ENCODE measurements at places on chromosomes 3 and 15. TPM values are rescaled to one million over a fixed set of nuclear protein-coding genes. Genes with fewer than 3 reads are reported as not detected.

The GUCA1C gene
- not detected for polyA plus RNA-seq

The SLC27A2 gene
- not detected for polyA plus RNA-seq

The EPHB1 gene
- 0.30 TPM for polyA plus RNA-seq

The NSUN3 gene
- 11.9 TPM for polyA plus RNA-seq

The SH3GL3 gene
- not detected for polyA plus RNA-seq

DNA sequence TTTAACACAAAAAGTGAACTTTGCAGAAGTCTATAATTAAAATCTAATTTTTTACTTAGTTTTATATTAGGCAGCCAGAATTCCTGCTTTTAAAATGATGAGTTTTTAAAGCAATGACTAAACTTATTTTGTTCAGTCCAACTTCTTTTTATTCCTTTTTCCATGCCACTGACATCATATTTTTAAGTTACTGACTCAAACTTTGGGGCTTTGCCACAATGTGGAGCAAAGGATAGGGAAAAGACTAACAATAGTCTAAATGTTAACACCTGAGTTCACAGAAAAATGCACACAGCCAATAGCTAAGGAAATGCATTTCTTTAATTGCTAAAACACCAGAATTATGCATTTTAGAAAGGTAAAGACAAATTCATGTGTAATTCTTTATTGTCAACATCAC, 647.6 kb upstream of the DPPA4 start:
- no peak overlapping the region for H3K4me3 ChIP-seq
- H3K36me3 ChIP-seq = no peaks in the 10 kb centered on the region
- H3K27ac ChIP-seq = no peak overlapping the region
- no peaks in the 10 kb centered on the region for H3K4me1 ChIP-seq

GRCh38 chr3:154972951-154973350, 107.2 kb upstream of the MME start:
- no peaks in the 10 kb centered on the region for H3K4me1 ChIP-seq
- no peak for DNase-seq
- H3K36me3 ChIP-seq = no peaks in the 10 kb centered on the region
- no peaks in the 10 kb centered on the region for H3K27me3 ChIP-seq
- H3K4me3 ChIP-seq = no peak overlapping the region

DNA sequence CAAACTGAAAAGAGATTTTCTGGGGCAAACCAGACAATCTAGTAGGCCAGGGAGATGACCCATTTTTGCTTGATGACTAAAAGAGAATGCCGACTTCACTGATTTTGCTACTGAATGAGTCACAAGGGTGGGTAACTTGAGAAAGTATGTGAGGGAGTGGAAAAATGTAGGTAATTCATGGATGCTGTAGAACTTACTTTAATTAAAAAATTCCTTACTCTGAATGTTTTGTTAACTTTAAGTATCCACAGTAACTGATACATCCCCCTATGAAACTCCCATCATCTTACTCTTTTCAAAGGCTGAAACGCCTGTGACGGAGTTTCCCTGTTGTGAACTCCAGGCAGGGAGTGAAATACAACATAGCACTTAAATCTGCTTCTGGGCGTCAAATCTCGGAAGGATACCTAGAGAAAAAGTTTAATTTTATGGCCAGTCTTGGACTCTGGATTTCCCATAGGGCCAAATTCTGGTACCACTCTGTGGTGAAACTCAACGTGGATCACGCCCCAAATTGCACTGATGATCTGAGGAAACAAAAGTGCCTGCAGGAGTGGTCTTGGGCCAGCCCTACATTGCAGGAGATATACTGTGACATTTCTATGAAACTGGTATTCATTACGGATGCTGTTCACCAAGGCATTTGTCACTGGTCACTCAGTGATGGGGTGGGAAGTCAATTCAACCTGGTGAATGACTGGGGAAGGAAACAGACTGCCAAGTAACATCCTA, 24.0 kb downstream of the GOLIM4 start:
- no peak for DNase-seq
- H3K36me3 ChIP-seq = no peaks in the 10 kb centered on the region
- H3K27ac ChIP-seq = no peak overlapping the region
- no peak overlapping the region for H3K4me3 ChIP-seq

DNA sequence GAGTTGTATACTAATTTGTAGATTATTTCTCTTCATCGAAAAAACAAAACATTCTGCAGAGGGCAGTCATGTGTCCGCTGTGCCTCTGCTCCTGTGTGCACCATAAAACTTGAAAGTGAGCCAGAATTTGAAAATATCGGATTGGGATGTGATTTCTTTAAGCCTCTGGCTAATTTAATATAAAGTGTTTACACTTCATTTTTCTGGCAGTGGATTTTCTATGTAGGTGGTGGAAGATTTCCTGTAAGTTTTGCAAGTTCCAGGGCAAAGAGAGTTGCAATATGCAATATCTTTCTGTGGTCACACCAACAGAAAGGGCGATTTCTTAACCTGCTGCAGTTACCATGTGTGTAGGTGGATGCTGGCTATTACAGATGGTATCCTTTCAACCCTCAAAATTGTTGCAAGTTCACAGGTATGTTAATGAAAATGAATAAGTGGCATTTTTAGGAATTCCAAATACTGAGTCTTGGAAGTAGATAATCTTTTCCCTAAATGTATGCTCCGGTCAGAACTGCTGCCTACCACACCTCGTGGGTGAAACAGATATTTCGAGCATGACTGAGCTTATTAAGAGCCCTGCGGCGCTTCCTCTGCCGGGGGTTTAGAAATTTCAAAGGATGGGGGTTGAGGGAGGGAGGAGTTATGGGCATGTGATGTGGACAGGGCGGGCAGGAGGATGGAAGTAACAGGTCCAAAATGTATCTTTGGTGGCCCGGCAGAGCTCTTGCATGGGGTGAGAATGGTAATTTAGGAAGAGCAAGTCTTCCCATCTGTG, 134.0 kb downstream of the PGPEP1L start:
- no peak overlapping the region for H3K27ac ChIP-seq
- no peaks in the 10 kb centered on the region for H3K4me1 ChIP-seq
- H3K4me3 ChIP-seq = no peak overlapping the region
- DNase-seq = no peak
- no peaks in the 10 kb centered on the region for H3K27me3 ChIP-seq
- no peaks in the 10 kb centered on the region for H3K36me3 ChIP-seq

DNA sequence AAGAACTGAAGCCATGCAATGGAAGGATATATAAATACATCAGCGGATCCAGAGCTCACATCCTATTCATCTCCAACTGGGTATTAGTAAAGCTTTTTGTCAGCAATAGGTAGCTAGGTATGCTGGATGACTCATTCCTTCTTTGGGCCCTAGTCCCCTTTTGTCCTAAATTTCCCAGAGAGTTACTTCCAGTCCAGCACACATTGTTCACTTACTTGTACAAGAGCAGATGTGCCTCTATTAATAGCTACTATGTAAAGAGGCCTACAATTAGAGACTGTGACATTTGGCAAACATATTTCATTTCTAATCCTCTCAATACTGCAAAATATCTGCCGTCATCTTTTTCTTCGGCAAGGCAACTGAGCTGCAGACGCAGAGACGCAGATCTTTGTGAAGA, 1.7 kb upstream of the SLC4A7 start:
- peaks cover 25% of the 10 kb centered on the region for H3K4me1 ChIP-seq
- H3K27ac ChIP-seq = no peak overlapping the region
- DNase-seq = no peak
- H3K36me3 ChIP-seq = no peaks in the 10 kb centered on the region
- no peak overlapping the region for H3K4me3 ChIP-seq
- H3K27me3 ChIP-seq = no peaks in the 10 kb centered on the region

DNA sequence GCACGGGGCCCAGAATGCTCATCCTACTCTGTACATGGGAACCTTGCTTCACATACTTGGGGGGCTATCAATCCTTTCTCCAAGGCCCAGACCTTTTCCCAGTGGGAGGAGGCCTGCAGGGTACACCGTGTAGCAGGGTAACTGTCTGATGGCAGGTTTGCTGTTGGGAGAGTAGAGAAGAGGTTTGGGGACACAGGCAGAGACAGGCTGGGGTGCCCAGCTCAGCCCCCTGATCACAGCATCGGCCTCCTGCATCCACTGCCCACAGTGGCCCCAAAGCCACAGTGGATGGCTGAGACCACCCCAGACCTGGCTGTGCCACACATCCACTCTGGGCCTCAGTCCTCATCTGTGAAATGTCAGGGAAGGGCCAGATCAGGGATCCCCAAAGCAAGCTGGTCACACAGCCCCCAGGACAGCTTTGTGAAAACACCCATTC, 5.6 kb downstream of the CHRNA3 start:
- no peak for DNase-seq
- peaks cover 7% of the 10 kb centered on the region for H3K27me3 ChIP-seq
- H3K4me3 ChIP-seq = no peak overlapping the region
- H3K4me1 ChIP-seq = no peaks in the 10 kb centered on the region

- no peak overlapping the region for H3K27ac ChIP-seq
- H3K4me1 ChIP-seq = peaks cover 24% of the 10 kb centered on the region
- no peak for DNase-seq
- H3K4me3 ChIP-seq = no peak overlapping the region
- no peaks in the 10 kb centered on the region for H3K36me3 ChIP-seq
- H3K27me3 ChIP-seq = no peaks in the 10 kb centered on the region
Measured at GRCh38 chr3:186255703-186256331, 106.2 kb downstream of the DGKG start.

- H3K4me1 ChIP-seq = no peaks in the 10 kb centered on the region
- peaks cover 20% of the 10 kb centered on the region for H3K36me3 ChIP-seq
- no peak overlapping the region for H3K4me3 ChIP-seq
- DNase-seq = no peak
Measured at GRCh38 chr15:50576166-50576565, 29.7 kb upstream of the USP50 start.
